IMR-90 (cell line): ENCODE measurements at places on chromosomes 2 and 18. TPM values are rescaled to one million over a fixed set of nuclear protein-coding genes. Genes with fewer than 3 reads are reported as not detected.
A peak's percentile ranks its signal among the peaks of the same experiment; 100 is the strongest.

DNA sequence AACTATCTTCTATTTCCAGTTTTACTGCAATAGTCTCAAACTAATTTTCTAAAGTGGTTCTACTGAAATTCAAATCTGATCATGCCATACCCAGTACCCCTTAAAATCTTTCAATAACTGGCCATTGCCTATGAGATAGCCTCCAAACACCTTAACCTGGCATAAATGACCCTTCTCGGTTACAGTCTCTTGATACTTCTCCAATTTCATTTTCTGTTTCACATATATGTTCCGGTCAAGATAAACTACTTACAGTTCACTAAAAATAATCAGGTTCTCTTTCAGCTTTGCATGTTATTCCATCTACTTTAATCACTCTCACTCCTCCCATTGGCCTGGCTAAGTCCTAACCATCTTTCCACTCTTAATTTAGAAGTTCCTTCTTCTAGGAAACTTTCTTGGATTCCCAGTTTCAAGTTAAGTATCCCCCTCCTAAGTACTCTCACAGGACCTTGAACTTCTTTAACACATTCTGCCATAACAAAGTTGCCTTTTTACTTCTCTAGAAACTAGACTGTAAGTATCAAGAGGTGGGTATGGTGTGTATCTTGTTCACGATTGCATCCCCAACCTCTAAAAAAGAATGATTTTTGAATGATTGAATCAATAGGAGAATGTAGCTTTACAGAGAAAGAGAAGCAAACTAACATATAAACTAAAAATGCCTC lies 110.2 kb upstream of the RBBP8 start:
- no peak for DNase-seq

DNA sequence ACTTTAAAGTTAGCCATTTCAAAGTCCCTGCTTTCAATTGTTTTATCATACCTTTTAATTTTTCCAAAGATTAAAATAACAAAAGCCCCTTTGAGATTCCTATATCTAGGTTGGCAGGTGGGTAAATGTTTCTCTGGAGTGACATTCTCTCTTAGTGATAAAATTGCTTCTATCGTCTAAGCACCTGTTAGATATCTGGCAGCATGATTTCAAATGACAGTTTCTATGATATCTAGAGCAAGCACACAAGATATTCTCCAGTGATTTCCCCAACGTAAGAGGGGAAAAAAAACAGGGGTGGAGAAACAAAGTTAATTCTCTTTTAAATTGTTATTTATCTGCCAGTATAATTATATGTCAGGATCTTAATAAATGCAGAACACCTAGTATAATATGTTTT lies 610.2 kb downstream of the DSC3 start:
- no peak for DNase-seq

DNA sequence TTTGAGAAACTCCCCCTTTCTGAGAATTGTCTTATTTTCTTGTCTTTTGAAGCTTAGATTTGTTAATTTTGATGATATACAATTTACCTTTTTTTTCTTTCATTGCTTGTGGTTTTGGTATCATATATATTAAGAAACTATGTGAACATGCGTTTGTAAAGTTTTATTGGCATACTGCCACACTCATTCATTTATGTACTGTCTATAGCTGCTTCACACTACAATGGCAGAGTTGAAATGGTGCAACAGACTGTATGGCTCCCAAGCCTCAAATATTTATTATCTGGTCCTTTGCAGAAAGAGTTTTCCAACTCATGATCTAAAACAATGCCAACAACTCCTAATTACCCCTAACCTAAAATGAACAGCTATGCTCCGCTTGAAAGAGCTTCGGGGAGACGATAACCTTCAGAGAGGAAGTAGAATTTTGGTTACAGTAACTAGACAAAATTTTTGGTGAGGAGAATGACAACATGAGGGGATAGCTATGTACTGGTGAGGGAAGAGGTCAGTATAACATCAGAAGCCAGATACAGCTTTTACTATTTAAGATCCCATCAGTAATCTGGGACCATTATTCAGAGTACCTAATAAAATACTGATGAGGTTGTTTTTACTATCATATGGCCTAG lies 16.1 kb downstream of the PPP3R1 start:
- DNase-seq: no peak

- DNase-seq: peak; percentile 15
Measured at GRCh38 chr2:105521176-105521575, 122.3 kb upstream of the FHL2 start.

DNA sequence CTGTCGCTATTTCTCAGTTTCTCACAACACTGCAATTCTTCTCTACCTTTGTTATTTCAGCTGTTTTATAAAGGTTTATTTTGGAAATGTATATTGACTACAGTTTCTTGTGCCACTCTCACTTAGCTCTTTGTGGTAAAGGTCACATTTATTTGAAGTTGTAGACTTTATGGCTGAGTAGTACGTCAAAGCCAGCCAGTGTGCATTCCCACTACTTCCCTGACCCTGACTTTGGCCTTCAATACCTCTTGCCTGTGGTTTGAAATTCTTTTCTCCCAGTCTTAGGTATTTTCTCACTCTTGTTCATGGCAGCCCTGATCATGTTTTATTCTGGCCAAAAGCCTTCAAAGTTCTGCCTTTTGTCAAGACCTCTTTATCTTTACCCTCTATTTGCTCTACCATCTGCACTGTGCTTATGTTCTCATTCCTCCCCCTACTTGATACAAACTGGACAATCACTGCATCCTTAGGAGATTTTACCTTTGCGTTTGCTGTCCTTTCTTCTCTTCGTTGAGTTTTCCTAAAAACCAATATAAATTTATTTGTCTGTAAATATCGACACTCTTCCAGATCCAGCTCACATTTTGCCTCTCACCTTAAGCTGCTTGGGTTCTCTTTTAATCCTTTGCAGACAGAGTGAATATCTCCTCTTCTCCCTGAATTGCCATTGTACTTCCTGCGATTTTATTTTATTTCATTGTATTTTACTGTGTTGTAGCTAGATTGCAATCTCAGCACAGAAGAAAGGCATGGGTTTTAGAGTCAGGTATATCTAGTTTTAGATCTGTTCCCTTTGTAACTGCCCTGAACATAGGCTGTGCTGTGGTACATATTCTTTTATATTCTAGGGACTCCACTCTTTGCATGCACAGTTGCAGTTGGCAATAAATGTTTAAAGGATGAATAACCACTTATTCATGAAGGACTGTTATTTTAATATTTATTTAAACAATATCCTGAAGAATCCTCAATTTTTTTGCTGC lies 31.2 kb downstream of the GULP1 start:
- peak; percentile 83 for DNase-seq

GRCh38 chr2:209629597-209629996 lies 142.0 kb upstream of the UNC80 start:
- DNase-seq: peak; percentile 5

CCDC148 gene
- polyA plus RNA-seq: 0.17 and 0.31 TPM in 2 replicates
